ENCODE measurements at places on chromosomes 4 and X.

DNA sequence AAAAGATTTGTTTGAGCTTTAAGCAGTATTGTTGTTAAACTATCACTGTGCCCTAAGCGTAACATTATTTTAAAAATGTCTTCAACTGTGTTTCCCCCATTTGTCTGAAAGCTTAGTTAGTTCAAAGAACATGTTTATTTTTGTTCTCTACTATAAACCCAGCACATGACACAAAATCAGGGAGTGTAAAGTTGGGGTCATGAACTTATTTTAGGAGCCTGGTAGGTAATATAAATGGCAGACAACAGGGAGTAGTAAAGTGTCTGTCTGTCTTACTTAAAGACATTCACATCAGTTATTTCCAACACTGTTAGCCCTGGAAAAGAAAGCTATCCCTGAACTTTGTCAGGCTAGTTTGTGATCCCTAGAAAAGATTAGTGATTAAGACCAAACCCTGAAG is 3.9 kb downstream of the AIMP1 start:
- no peak for DNase-seq

- DNase-seq: peak; percentile 77
Measured at GRCh38 chrX:53093177-53093655, 726 bp upstream of the KANTR start.

DNA sequence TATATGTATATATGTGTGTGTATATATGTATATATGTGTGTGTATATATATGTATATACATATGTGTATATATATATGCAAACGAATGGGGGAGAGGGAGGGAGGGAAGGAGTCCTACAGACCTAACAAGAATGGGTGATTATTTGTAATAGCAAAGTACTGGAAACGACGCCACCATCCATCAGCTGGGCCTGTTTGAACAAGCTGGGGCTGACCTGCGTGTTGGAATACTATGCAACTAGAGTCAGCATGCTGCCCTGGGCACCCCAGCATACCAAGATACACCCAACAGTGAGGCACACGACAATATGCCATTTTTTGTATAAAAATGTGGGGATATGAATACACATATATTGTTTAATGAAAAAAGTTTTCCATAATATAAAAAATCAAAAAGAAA is 21.6 kb upstream of the CCNQ start:
- no peak for DNase-seq

GRCh38 chr4:25060963-25061340 is 30.2 kb upstream of the LGI2 start:
- no peak for DNase-seq

DNA sequence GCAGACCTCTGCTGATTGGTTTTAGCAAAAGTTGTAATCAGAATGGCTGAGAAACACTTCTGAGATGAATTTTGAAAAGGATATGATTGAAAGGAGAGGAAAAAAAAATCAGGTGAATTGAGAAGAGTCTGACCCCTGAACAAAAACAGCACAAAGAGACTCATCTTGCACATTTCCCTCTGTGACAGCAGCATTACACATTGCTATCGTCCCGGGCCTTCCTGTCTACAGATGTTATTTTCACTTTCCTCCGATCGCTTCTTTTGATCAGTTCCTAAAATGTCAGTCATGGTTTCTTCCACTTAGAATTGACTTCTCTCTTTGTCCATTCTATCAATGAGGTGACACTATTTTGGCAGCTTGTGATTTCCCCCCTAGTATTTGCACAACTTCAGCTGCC is 262.6 kb downstream of the GPC3 start:
- DNase-seq: no peak

DNA sequence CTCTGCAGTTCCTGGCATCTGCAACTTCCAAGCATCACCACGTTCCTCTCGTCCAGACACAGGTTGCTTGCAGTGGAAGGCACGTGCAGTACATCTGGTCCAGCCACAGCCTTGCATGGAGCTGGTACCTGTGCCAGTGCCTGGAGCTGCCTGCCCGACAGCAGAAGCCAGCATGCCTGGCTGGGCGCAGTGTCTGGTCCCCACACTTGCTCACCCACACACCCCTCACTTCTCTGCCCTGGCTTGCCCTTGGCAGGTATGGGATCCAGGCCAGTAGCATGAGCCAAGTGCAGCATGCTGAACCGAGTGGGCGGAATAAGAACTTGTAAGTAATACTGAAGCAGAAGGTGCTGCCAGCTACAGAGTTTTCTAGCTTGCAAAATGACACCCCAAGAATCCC is 39.9 kb downstream of the SH3BGRL start:
- DNase-seq: no peak

GRCh38 chr4:153553819-153554170 is 87.6 kb downstream of the TMEM131L start:
- DNase-seq: no peak

DNA sequence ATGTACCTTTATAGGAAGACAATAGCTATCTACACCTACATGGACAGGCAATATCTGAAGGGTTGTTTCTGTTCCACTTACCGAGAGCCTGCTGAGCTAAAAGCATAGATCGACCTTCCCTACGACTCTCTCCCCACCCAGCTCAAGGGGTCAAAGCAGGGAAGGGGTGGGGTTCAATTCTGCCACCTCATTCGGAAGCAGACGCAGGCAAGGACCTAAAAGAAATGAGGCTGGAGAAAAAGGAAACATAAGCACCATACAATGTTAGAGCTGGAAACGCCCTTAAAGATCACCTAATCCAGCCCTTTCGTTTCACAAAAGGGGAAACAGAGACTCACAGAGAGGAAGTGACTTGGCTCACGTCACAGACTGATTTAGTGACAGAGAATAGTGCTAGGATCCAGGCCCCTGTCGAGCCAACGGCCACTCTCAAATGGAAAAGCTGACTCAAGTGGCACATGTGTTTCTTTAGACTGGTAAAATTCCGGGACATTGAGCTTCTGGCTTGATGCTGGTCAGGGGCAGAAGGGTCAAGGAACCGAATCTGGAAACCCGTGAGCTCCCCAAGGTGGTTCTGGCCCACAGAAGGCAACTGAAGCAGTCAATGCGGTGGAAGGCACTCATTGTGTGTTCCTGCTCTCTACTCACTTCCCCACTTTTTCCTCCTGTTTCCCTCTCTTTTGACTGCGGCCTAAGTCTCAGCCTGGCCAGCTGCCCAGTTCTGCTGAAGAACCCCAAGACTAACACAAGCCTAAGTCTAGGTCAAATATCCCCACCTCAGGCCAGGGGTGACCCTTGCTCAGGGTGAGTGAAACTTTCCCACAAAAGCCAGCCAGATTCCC is 7.5 kb downstream of the SEPTIN6 start:
- no peak for DNase-seq

DNA sequence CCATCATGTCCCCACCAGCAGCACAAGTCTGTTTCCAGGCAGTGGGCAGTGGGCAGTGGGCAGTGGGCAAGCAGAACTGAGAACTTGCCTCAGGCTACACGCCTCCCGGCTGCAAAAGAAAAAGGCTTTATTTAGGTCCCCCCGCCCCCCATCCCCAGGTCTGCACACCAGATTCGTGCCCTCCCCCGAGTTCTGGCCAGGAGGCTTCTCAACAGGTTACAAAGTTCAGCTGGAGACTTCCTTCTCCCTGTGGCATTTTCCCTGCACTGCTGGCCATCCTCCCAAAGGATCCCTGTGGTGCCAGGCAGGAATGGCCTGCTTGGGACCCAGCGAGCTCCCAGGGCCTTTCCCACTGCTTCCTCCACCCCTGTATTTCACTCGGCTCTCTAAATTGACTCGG is 97.0 kb upstream of the TRIM2 start:
- DNase-seq: no peak

- DNase-seq: peak; percentile 19
Measured at GRCh38 chr4:84529169-84529751, 30.2 kb upstream of the NKX6-1 start.

DNA sequence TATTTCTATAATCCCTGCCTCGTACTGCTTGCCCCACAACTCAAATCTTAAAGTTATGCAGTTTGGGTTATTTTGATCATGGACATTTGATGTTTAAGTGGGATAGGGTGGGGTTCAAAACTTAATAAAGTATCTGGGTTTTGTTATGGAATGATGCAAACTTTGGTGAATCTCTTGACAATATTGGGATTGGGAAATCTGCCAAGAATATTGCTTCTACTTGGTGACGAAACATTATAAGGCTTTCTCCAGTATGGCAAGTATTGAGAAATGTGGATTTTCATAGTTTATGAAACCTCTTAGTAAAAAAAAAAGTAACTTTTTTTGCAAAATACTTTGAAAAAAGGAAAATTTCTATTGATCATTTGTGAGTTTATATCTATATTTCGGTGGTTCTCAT is 130.8 kb upstream of the SFRP2 start:
- no peak for DNase-seq

GRCh38 chr4:102678107-102678506 is 82.7 kb downstream of the MANBA start:
- no peak for DNase-seq

- DNase-seq: peak; percentile 85
Measured at GRCh38 chr4:25694466-25694865, 38.8 kb downstream of the SLC34A2 start.

DNA sequence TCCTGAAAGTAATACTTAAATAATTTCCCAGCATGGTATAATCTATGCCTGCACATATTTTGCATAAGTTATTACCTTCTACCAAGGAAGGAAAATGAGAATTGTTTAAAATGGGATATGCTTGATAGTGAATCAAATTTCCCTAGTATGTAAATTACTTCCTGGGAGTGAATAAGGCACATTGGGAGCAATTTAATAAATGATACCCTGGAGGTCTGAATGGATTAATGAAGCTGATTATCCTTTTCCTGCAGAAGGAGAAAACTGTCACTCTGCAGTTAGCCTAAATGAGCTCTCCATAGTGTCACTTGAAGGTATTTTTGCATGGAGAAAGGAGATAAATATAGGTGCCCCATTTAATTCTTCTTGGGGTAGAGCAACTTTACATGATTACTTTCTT is 2212.0 kb downstream of the PCDH7 start:
- no peak for DNase-seq

- DNase-seq: no peak
Measured at GRCh38 chrX:110588164-110588563, 207.5 kb downstream of the CHRDL1 start.

DNA sequence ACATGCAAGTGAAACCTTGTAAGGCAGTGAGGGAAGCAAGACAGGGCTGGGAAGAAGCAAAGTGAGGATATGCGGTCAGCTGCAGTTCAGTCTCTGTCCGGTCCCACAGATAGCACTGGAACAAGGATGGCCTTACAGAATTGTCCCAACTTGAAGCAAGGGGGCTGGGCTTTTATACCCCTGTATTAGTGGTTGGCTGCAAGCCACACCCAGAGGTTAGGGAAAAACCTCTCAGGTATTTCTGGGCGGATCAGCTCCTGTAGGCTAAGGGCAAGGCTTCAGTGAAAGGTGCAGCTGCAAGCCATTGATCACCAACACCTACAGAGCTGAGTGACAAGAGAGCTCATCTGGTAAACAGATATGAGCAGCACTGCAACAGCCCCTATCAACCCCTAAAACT is 89.0 kb downstream of the KDR start:
- no peak for DNase-seq

DNA sequence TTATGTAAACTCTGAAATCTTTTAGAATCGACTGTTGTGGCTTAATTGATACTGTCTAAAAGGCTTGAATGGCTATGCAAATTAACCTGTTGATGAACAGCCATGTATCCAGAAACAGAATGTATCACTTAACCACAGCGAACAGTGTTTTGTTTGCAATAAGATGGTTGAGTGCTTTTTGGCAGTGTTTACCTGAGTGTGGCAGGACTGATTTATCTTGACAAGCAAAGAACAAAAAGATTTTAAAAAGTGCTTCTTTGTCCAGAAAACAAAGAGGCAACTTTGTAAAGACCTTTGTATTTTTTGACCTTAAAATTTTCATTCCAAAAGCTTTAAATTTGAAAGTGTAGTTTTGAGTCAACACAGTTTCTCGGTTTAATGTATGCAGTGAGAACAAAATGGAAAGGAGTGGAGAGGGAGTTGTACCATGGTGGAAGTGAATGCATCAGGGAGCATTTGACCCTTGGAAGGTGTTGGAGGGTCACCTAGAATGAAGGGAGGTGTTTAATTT is 18.0 kb downstream of the ARHGAP10 start:
- DNase-seq: no peak

GRCh38 chr4:159926871-159927270 is 824.0 kb downstream of the RAPGEF2 start:
- peak; percentile 21 for DNase-seq

DNA sequence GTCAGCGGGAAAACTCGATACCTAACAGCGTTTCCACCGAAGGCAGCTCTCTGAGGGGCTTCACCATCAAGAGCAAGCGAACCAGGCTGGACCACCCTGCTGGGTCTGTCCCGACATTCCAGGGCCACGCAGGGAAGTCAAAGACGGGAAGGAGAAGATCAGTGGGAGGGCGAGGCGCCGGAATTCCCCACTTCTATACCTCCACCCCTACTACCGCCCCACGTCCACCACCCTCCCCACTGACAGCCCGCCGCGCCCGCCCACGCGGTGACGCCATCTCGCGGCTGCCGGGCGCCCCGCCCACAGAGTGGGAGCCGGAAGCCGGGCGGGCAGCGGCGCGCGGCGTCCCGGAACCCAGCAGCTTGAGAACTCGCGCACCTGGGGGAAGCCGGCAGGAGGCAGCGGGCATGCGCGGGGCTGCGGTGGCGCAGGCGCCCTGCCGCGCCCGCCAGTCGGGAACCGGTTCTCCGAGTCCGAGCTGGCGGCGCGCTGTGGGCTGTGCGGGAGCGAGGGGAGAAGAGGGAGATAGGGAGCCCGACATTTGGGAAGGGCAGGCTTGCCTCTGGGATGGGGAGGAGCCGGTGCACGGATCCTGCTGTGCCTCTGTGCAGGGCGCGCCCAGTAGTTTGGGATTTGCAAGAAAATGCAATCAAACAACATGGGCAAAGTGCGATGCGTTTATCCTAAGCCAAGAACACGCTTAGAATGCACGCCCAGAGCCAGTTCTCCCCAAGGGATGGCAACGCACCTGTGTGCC is 3.2 kb upstream of the STIM2 start:
- peak; percentile 58 for DNase-seq

GRCh38 chrX:104618106-104618895 is 52.3 kb downstream of the IL1RAPL2 start:
- no peak for DNase-seq

GRCh38 chr4:121938282-121939092 is 13.4 kb downstream of the TRPC3 start:
- no peak for DNase-seq

DNA sequence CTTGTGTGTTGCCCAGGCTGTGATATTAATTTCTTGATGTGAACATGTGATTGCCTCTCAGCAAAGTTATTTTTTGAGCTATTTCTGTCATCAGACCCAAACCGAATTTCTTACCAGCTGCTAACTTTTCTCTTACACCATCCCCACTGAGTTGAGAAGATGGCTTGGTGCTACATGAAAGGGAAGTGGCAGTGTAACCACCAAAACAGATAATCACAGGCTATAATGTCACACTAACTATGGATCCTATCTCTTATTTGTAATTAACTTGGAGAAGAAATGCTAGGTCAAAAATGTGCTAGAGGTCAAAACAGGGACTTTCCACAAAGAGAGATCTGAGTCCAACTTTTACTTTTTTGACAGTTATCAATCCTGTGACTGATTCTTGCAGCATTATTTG is 43.8 kb downstream of the ELOVL6 start:
- no peak for DNase-seq

GRCh38 chr4:176150356-176150682 is 45.1 kb downstream of the SPATA4 start:
- DNase-seq: peak; percentile 30

- peak; percentile 89 for DNase-seq
Measured at GRCh38 chr4:30837131-30837539, 117.0 kb downstream of the PCDH7 start.

- no peak for DNase-seq
Measured at GRCh38 chr4:8200302-8200975, 1.3 kb downstream of the SH3TC1 start.
